ENCODE measurements at places on chromosomes 4 and X.
A peak's percentile ranks its signal among the peaks of the same experiment; 100 is the strongest.

DNA sequence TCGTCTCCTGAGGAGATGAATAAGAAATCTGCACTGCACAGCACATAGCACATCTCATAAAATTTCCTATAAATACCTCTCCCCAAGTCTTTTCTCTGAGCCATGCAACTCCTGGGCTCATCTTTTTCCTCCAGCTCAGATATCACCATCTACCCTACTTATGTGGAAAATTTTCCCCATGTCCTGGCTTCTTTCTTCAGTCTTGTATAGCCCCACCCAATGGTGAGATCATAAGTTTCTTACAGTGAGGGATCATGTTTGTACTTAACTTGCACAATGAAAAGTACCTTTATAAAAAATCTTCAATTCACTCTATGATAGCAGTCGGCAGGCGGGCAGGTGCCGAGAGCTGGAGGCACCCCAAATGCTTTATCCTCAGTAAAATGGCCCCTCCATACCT lies 198.6 kb upstream of the S100G start:
- DNase-seq: no peak

GRCh38 chrX:130778773-130779172 lies 124.2 kb downstream of the ENOX2 start:
- DNase-seq: no peak

DNA sequence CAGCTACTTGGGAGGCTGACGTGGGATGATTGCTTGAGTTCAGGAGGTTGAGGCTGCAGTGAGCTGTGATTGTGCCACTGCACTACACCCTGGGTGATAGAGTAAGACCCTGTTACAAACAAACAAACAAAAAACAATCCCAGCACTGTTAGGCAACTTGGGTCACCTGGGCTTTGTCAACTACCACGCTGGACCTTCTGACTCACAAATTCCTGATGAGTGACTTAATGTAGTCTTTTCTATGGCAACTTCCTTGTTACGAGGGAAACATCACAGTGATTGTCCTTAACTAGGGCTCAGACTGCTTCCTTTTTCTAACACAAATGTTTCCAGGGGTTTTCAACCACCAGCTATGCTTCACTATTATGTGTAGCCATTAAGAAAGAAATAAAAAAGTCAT lies 128.8 kb upstream of the GPC4 start:
- DNase-seq: no peak

GRCh38 chr4:27128443-27128842 lies 267.8 kb downstream of the STIM2 start:
- no peak for DNase-seq

DNA sequence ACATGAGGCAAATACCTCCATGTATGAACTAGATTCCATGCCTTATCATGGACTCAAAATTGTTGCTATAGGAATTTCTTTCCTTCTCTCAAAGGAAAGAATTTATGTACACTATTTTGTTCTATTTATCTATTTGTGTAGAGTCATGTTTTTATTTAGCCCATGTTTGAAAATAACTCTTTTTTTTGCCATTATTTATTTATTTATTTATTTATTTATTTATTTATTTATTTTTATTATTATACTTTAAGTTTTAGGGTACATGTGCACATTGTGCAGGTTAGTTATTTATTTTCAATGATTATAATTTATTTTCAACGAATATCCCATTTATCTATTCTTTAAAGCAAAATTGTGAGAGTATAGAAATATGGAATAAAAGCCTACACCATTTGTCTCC lies 177.9 kb downstream of the MAGEE1 start:
- no peak for DNase-seq

- no peak for DNase-seq
These were observed 326.6 kb upstream of the F9 start for GRCh38 chrX:139203651-139204570.

GRCh38 chrX:78517124-78517523 lies 142.0 kb downstream of the RTL3 start:
- DNase-seq: peak; percentile 43

DNA sequence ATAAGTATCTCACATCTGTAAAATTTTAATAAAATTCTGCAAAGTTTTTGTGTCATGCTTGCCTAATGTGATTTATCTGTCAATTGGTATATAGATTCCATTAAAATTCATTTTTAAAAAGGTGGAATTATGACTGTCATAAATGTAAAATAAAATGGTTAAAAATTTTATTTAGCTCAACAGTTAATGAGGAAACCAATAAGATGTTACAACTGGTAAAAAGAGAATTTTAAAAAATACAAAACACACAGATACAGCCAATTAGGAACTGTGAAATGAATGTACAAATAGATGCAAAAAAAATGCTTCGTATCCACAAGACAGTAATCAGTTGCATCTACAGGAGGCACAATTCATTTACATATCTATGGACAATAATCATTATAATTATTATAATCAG lies 297.6 kb downstream of the IL1RAPL1 start:
- no peak for DNase-seq

DNA sequence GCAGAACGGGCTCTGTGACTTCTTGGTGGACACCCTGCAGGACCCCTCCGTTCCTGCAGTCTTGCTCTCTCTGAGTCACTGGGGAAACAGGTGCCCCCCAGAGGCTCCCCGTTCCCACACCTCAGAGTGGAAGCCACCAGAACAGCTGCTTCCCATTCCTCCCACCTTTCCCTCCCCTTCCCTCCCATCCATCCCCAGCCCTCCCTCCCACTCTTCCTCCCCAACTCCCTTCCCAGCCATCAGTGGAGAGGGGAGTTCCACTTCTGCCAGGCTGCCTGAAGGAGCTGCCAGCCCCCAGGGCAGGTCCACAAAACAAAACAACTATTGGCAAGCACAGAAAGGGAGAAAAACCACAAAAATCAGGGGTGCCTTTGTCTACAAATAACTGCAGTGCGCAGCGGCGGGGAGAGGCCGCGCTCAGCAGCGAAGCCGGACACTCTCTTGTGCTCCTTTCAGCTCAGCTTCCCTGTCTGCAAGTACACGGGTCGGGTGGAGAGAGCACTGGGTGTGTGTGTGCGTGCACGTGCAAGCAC lies 8.1 kb downstream of the SSR4 start:
- DNase-seq: no peak

GRCh38 chr4:5139141-5139540 lies 87.9 kb downstream of the STK32B start:
- no peak for DNase-seq

- DNase-seq: no peak
These were observed 474.0 kb upstream of the NDST3 start for GRCh38 chr4:117560329-117560728.

DNA sequence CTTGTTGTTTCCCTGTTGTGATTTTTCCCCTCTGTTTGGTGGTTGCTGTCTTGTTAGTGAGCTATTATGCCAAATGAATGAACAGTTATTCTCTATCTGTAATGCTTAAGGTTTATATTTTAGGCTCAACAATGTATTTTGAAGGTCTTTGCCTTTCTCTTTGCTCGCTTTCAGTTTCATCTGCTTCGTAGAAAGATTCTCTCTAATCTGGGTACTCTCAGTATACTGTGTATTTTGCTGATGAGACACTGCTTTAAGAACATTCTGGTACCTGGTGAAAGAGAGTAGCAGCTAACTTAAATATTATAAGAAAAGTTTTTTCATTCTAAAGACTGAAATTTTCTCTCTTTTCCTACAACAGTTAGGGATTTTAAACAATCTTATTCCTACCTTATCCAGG lies 1274.7 kb upstream of the PABPC4L start:
- DNase-seq: no peak

GRCh38 chrX:105211066-105211575 lies 9.4 kb downstream of the TEX13A start:
- DNase-seq: no peak

GRCh38 chr4:170978990-170979389 lies 834.2 kb upstream of the GALNTL6 start:
- DNase-seq: no peak

DNA sequence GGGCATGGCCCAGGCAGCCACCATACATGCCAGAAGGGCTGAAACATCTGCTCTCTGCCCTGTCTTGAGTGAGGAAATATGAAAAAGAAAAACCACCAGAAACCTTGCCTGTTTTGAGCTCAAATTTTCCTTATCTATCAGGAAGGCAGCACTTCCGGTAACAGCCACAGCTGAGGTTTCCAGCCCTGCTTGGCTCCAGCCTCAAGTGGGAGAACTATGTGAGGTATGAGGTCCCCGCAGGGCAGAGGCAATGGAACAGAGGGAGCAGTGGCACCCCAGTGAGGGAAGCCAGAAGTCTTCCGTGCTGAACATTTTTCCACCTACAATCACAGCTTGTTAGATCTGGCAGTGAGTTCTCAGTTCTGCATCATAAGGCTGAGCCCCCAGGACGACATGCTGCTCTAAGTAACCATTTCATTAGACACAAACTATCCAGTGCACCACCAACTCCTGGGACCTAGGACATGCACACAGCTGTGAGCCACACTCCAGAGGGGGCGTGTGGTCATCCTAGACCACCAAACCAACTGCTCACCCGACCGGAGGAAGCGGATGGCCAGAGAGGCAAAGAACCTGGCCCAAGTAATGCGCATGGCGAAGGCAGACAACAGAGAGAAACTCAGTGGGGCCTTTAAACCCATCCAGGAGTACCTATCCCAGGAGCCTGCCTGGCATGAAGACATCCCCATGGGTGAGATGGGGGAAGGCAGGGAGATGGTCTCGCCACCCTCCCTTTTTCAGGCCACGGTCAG lies 22.6 kb downstream of the WDR1 start:
- DNase-seq: no peak

DNA sequence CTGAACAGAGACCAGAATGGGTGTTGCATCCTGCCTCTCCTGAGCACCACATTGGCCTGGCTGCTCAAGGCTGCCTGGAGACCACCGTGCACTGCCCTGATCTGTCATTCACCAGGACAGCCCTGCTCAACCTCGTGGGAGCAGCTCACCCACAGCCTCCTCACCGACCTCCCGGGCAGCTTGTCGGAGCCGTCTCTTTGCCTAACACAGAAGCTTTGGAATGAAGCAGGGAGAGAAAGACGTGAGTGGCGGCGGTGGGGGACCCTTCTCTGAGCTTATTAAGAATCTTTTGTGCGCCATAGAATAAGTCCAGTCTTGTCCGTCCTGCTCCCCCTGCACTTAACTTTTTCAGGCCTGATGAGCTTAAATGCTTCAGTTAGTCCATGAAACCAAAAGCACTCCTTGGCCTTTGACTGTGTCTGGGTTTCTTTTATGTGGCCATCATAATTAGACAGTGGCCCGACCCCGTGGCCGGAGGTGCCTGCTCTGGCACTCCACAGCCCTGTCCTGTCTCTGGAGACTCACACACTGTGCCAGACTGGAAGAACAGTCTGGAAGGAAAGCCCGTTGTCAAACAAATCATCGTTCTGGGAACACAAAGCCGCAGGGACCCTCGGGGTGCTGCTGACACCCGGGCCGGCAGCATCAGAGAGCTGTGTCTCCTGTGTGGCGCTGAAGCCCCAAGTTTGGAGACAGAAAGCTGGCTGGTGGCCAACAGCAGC lies 192.8 kb downstream of the BCOR start:
- no peak for DNase-seq

- no peak for DNase-seq
These were observed 80.1 kb upstream of the MAML3 start for GRCh38 chr4:140233791-140234696.

GRCh38 chrX:20971250-20971649 lies 403.0 kb upstream of the CNKSR2 start:
- no peak for DNase-seq

DNA sequence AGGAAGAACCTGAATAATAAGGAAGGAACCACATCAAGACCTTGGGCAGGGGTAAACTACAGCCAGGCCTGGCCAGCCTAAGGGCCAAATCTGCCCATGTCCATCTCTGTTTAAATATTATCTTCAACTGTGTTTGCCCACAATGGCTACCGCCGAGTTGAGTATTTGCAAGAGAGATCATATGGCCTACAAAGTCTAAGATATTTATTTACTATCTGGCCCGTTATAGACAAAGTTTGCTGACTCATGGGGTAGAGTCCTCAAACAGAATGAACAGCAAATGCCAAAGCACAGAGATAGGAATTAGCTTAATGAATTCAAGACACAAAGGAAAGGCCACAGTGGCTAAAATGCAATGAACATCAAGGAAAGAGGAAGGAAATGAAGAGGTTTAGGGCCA lies 44.8 kb downstream of the RPS6KA3 start:
- no peak for DNase-seq

- no peak for DNase-seq
These were observed 43.3 kb downstream of the NHSL2 start for GRCh38 chrX:71953946-71954345.

DNA sequence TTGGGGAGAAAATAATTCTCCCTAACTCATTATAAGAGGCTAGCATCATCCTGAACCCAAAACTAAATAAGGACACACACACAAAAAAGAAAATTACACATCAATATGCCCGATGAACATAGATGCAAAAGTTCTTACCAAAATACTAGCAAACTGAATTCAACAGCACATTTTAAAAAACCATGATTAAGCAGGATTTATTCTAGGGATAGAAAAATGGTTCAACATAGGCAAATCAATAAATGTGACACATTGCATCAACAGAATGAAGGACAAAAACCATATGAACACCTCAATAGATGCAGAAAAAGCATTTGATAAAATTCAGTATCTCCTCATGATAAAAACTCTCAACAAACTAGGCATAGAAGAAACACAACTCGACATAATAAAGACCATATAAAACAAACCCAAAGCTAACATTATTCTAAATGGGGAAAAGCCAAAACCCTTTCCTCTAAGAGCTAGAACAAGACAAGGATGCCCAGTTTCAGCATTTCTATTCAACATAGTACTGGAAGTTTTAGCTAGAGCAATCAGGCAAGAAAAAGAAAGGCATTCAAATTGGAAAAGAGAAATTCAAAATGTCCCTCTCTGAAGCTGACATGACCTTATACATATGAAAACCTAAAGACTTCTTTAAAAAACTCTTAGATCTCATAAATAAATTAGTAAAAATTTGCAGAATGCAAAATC lies 200.9 kb downstream of the NKX6-1 start:
- no peak for DNase-seq

- no peak for DNase-seq
These were observed 35.7 kb downstream of the ING2 start for GRCh38 chr4:183540410-183541009.

- DNase-seq: no peak
These were observed 223.8 kb upstream of the MAGEC2 start for GRCh38 chrX:142428916-142429315.

- no peak for DNase-seq
These were observed 75.9 kb downstream of the SPATA18 start for GRCh38 chr4:52126966-52127365.

DNA sequence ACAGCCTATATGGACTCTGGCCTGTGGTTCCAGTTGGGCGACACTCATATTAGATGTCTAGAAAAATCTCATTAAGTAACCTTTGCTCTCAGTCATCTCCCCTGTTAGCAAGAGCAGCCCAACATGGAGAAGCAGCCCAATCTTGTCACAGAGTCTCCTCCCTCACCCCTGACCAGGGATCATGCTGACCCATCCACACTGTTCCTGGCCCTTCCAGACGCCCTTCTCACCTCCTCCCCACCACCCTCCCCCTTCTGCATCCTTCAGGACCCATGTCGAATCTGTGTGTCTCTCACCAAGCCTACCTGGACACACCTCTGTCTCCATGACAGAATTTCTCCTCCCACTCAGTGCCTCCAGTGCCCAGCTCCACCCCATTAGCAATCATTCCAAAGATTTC lies 190.1 kb downstream of the STIM2 start:
- DNase-seq: no peak

- no peak for DNase-seq
These were observed 19.0 kb upstream of the CWH43 start for GRCh38 chr4:48967101-48967500.

- DNase-seq: no peak
These were observed 96.5 kb downstream of the HDAC8 start for GRCh38 chrX:72475952-72476668.
